ENCODE measurements at places on chromosomes 7 and 10.

DNA sequence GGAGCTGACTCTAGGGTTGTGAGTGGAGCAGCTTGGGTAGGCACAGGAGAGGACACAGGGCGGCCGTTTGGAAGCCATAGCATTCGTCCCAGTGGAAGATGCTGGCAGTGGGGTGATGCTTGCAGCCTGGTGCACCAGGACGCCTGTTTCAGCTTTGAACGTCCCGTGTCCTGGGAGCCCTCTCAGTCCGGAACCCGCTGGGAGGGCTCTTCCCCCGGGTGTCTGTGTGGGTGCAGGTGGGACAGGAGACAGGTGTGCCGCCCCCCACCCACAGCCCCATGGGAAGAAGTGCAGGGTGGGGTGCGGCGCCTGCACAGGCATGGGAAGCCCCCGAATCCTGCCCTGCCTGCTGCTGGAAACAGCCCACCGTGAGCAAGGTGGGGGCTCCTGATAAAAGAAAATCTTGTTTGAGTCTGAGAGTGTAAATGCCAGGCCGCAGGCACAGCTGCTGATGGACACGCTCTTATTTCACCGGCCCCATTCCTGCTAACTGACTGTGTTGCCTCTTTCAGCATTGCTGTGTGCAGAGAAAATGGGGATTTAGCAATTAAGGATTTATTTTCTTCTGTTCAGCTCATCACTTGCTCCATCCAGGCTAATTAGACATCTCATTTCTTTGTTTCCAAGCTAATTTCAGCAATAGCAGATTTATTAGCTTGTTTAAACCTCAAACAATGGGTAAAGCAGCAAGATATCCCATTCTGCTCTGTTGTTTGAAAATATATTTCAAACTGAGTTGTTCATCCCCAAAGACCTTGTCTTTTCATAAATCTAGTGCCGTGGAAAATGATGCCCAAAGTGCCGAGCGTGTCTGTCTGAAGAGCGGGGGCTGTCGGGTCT, 54.9 kb upstream of the DPYSL4 start:
- DNase-seq = no peak

GRCh38 chr10:89245802-89246201, 5.8 kb downstream of the LIPA start:
- DNase-seq = no peak

DNA sequence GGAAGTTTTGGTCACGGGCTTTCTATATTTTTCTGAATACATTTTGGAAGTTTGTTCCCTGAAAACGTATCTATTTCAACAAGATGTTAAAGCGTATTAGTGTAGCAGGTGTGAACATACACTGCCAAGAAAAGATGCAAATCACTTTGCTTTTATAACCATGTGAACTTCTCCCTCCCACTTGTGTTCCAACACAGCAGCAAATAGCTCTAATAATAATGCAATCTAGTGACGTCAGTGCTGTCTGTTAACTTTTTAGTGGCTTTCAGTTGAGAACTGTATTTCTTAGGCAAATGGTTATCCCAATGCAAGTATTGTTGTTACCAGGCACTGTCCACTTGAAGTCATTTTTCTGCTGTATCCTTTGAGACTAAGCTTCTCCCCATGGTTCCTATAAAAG, 188.4 kb upstream of the IGFBP3 start:
- DNase-seq = no peak

DNA sequence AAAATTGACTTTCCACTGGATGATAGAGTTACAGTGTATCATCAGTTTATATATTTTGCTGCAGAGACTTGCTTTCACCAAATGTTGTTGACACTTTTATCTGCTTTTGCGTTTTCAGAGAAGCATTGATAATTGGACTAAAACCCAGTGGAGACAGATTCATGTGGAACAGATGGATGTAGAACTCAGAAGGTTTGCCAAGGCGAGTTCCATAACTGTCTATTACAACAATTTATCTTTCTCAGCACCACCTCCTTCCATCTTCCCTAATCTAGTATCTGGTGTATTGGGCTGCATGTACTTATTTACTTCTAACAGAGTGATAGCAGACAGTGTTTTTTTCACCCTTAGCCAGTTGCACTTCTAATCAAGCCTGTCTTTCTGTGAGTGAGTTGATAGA, 73.3 kb downstream of the DNAH11 start:
- DNase-seq = no peak

- no peak for DNase-seq
Observed at GRCh38 chr7:123901101-123901500, 23.9 kb upstream of the SPAM1 start.

GRCh38 chr7:130150587-130150986, 54.6 kb downstream of the TMEM209 start:
- DNase-seq = no peak

- DNase-seq = no peak
Observed at GRCh38 chr7:66239467-66239856, 34.3 kb downstream of the TPST1 start.

- DNase-seq = no peak
Observed at GRCh38 chr10:77138541-77138940, 499.1 kb downstream of the KCNMA1 start.

DNA sequence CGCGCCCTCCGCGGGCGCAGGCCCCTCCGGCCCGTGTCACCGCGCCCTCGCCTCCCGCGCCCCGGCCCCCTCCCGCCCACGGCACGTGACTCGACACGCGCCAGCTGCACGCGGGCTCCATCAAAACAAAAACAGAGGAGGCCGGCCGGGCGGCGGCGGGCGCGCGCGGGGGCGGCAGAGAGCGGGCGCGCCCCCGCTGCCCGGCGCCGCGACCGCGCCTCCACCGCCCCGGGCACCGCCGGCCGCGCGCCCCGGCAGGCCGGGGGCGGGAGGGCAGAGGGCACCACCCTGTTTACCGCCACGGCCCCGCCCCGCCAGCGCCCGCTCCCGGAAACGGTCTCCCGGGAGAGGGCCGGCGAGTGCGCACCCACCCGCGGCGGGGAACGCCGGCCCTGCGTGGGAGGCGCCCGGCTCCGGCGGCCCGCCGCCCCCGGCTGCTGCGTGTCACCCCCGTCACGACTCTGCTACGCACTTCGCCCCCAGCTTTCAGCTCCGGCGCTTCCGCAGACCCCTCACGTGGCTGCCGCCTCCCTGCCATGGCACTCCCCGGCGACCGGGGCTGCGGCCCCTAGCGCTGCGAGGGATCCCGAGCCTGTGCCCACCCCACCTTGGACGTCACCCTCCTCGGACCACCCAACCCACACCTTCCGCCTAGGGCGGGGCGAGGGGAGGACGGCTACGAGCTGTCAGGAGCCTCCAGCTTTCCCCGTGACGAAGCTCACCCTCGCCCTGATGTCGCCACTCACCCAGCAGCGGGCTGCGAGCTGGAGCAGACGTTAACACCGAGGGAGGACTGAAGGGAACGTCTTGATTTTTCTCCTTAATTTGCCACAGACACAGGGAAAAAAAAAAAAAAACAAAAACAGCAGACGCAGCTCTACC, 221.6 kb upstream of the MKLN1 start:
- no peak for DNase-seq

- no peak for DNase-seq
Observed at GRCh38 chr7:158951725-158952124, 95.4 kb downstream of the DYNC2I1 start.
